Activated naive CD4-positive, alpha-beta T cell treated with anti-CD3 and anti-CD28 coated beads for 36 hours (primary cell): ENCODE measurements at places on chromosomes 12 and 14.

DNA sequence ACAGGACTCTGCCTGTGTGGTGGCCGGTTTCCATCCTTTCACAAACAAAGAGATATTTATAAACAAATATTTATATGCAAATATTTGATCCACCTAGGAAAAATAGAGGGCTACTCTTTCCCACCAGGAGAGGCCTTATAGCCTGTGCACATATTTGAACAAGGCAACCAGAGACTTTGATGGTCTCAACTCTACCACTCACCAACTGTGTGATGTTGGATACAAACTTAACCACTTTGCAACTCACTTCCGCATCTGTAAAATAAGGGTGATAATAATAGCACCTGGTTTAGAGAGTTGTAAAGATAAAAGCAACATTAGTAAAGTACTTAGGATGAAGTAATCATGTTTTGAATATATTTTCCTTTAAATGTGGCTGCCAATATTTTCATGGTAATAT, 1.5 kb upstream of the CLEC12A start:
- DNase-seq = no peak

- no peak for DNase-seq
Measured at GRCh38 chr12:104247698-104248097, 32.1 kb downstream of the TXNRD1 start.

DNA sequence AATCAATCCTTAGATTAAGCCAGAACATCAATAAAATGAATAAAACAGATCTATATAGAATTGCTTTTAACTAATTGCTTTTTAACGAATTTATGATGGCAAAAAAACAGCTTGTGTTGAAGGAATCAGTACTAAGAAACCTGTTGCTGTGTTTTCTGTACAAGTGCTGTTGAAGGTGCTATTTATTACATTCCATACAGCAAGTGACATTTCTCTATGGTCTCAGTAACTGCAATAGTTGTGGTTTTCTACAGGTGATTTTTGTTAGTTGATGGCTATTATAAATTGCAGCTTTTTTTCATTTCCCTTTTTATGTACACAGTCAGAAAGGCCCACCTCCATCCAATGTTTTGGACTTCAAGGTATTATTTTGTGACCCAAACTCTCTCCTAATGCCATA, 56.6 kb downstream of the SLC2A13 start:
- no peak for DNase-seq

- no peak for DNase-seq
Measured at GRCh38 chr12:108752387-108752786, 21.1 kb upstream of the CORO1C start.

- peak; percentile 16 for DNase-seq
Measured at GRCh38 chr14:55327179-55327578, 56.0 kb downstream of the FBXO34 start.
